ENCODE measurements at places on chromosomes 1 and 21.

DNA sequence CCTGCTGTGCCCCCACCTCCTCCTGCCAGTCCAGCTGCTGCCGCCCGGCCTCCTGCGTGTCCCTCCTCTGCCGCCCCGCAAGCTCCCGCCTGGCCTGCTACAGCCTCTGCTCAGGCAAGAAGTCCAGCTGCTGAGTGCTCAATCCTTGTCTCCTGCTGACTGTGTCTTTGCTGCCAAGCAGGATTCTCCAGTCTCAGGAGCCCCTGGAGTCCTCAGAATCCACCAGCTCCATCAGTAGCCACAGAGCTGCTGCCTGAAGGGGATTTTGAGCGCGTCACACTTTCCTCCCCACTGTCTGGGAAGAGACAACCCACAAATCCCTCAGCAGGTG, 973 bp downstream of the KRTAP10-11 start:
- DNase-seq, result no peak

DNA sequence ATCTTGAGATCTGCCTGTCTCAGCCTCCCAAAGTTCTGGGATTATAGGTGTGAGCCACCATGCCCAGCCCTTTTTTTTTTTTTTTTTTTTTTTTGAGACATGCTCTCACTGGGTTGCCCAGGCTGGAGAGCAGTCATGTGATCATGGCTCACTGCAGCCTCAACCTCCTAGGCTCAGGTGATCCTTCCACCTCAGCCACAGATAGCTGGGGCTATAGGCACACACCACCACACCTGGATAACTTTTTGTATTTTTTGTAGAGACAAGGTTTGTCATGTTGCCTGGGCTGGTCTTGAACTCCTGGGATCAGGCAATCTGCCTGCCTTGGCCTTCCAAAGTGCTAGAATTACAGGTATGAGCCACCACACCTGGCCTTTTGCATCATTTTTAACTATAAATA, 17.7 kb upstream of the PRRC2C start:
- no peak for DNase-seq

DNA sequence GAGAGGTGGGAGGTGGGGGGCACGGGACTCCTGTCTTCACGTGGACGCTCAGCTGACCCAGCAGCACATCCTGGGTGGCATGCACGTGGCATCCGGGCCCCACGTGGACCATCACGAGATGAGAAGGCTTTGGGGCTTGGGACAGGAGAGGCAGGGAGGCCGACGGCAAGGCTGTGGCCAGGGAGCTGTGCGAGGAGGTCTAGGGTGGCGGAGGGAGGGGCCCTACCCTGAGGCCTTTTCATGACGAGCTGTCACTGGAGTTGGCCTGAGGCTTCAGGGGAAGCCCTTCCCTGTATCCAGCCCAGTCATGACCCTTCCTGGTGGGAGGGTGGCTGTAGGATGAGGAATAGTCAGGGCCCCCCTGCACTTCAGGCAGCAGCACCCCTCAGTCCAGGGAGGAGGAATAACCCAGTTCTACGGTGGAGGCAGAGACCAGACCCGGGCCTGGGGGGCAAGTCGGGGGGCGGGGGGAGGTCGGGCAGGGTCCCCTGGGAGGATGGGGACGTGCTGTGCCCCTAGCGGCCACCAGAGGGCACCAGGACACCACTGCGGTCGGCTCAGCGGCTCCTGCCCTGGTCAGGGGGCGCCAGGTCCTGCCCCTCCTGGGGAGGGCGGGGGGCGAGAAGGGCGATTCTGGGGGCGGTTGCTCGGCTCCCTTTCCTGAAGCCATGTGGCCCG, 2.0 kb upstream of the PERM1 start:
- peak; percentile 23 for DNase-seq

GRCh38 chr1:160161965-160162705, 10.7 kb downstream of the ATP1A4 start:
- no peak for DNase-seq

- DNase-seq, result no peak
Observed at GRCh38 chr1:212529211-212529741, 79.3 kb upstream of the ATF3 start.

GRCh38 chr1:211014275-211014674, 119.7 kb downstream of the KCNH1 start:
- no peak for DNase-seq

DNA sequence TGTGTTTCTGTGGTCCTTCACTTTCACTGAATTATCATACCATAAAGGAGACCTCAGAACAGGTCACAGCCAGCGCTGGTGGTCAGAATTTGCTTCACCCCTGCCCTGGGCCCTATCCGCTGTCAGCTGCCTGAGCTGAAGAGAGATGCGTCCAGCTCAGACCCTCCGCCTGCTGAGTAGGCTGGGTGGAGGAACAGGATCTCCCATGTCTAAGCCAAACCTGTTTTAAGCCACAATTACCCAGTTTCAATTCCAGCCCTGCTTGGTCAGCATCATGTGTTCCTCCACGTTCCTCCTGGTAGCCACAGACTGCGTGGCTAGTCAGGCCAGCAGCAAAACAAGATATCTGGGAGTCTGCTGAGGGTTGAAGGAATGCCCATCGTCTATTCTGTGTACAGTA, 13.5 kb upstream of the BGLAP start:
- DNase-seq, result no peak

GRCh38 chr1:204478172-204478899, 16.3 kb downstream of the PIK3C2B start:
- DNase-seq, result peak; percentile 18

DNA sequence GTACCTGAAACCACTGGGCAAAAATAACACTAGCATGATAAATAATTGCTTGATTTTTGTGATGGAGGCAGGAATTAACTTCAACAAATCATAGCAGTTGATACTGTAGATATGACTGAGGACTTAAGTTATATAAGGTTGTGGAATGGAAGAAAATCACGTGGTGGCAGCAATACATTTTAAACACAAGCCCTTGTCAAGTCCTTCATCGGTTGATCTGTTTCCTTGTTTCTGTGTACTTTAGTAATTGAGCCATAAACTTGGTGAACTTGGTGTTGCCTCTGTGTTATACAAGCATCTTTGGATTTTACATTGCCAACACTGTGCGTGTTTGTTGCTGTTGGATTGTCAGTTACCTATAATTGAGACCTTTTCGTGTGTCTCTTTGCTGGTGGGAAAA, 114.4 kb downstream of the CAMTA1 start:
- no peak for DNase-seq

DNA sequence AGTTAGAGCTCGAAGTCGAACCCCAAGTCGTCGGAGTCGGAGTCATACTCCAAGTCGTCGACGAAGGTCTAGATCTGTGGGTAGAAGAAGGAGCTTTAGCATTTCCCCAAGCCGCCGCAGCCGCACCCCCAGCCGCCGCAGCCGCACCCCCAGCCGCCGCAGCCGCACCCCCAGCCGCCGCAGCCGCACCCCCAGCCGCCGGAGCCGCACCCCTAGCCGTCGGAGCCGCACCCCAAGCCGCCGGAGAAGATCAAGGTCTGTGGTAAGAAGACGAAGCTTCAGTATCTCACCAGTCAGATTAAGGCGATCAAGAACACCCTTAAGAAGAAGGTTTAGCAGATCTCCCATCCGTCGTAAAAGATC, 12.1 kb downstream of the SON start:
- DNase-seq, result no peak

GRCh38 chr1:228101994-228102790, 933 bp downstream of the C1orf35 start:
- DNase-seq, result peak; percentile 37

Measured in Kasumi-1 (cell line).